Mesendoderm (in vitro differentiated cells): ENCODE measurements at places on chromosomes 7 and 10.

DNA sequence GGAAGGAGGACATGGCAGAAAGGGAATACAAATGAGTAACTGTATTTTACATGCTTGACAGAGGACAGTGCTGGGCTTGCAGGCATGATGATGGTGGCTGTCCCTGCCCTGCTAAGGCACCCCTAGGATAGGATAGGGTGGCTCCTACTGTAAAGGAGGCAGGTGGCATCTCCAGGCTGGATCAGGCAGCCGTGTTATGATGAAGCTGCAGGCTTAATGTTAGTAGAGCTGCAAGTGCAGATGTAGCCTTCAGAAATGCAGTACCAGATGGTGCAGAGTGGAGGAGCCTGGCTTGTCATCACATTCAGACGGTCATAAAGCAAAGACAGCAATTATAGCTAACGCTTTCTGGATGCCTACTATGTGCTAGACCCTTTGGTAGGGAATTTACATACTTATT is 287.9 kb upstream of the PODXL start:
- no peak for DNase-seq

DNA sequence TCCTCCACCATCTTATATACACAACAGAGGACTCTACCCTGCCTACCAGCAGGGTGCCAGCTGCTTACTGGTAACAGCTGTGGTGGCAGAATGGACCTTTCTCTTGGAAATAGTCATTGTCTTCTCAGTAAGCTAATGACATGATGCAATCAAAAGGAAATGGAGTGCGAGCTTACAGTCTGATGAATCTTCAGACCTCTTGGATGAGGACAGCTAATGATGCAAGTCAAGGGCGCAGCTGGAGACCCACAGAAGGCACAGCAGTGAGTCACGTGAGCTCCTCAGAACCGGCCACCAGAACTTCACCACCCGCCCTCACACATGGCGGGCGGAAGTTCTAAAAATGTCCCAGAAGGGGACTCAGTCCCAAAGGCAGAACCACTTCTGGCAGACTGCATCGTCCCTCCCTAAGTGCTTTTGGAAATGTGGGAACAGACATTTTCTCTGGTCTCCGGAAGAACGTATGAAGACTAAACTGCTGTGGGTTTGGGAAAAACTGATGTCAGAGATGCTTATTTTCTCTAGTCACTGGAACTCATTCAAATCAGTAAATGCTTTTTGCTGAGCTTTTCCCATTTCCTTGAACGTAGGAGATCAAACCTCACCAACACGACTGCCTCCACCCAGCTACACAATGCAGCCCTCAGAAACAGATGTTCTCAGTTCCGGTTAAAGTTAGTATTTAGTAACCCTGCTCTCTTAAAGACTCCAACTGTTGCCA is 96.4 kb downstream of the FAS start:
- peak; percentile 44 for DNase-seq

GRCh38 chr10:70763567-70763966 is 21.6 kb downstream of the TBATA start:
- no peak for DNase-seq

GRCh38 chr10:120369856-120370276 is 87.2 kb upstream of the PLPP4 start:
- no peak for DNase-seq

GRCh38 chr10:74035303-74035702 is 37.4 kb downstream of the VCL start:
- no peak for DNase-seq

DNA sequence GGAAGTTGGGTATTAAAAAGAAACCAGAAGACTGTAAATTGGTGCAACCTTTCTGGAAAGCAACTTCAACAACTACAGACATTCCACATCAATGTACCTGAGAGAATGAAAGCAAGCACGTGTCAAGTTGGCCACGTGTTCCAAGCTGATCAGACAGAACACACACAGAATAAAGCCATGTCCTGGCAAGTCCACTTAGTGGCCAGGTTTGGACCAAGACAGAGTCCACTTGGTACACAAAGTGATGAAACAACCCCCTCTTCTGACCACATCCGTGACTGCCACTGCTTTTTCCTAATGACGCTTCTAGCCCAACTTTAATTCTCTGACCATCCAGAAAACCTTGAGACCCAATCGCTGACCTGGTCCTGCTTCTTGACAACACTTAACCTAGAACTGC is 109.4 kb downstream of the ABLIM1 start:
- peak; percentile 61 for DNase-seq

GRCh38 chr7:28069807-28070206 is 110.8 kb downstream of the JAZF1 start:
- DNase-seq: no peak

DNA sequence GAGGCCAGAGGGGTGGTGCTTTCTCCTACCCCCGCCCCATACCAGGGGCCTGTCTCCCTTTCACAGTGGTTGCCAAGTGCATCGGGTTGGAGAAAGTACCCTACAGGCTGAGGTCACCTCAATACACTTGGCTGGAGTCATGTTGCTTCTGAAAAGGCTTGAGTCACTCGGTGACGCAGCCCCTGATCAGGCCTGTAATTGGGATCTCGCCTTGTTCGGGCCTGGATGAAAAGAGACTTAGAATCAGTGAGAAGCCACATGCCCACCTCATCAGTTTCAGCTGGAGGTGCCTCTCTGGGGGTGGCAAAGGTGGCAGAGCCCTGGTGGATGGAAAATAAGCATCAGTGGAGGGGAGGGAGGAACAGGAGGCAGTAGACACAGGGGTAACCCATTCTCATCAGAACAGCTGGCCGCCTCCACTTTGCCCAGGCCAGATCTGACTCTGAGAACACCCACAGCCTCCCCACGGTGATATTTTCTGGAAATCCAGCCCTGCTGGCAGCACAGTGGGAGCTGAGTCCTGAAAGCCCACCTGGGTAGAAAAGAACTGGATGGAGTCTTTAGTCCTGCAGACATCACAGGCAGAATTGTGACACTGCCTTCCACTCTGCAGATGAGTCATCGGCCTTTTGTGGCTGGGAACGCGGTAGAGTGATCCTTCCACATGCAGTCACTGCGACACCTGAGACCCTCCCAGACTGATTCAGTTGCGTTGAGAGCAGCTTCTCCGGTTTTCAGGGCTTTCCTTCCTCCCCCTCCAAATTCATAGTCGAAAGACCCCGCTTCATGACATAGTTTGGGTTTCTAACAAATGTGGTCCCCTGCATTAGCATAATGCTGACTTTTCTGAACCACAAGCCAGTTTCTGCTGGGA is 108.0 kb downstream of the GRK5 start:
- DNase-seq: peak; percentile 90

DNA sequence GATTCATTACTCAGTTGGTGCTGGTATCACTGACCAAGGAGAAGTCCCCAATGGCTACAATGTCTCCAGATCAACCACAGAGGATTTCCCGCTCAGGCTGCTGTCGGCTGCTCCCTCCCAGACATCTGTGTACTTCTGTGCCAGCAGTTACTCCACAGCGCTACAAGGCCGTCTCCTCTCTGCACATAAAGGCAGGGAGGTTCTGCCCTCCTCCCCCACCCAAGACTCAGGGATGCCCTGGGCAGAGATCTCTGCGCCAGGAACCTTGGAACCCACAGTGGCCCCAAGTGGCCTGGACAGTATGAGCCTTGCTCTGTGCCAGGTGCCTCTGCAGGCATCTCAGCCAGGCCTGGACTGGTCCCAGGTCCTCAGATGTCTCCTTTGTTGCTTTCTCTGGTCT is 193.4 kb upstream of the PRSS58 start:
- no peak for DNase-seq
